ENCODE measurements at places on chromosomes 3 and 15.

DNA sequence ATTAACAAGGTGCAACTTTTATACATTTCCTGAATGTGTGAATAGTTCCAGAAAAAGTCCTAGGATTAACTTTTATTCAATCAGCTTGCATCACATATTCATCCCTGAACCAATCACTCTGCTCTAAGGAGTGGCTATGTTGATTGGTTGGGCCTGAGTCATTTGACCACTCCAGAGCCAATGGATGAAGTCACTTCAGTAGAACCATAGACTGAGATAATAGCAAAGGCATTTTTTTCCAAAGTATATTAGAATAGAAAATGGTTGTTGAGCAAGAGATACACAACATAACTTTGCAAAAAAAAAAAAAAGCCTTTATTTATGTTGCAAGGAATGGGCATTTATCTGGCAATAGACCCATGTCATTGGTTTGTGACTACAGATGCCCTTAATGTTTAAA, 55.5 kb upstream of the AGTR1 start:
- DNase-seq: no peak

- DNase-seq: no peak
Measured at GRCh38 chr3:150497956-150498355, 48.3 kb downstream of the SERP1 start.

DNA sequence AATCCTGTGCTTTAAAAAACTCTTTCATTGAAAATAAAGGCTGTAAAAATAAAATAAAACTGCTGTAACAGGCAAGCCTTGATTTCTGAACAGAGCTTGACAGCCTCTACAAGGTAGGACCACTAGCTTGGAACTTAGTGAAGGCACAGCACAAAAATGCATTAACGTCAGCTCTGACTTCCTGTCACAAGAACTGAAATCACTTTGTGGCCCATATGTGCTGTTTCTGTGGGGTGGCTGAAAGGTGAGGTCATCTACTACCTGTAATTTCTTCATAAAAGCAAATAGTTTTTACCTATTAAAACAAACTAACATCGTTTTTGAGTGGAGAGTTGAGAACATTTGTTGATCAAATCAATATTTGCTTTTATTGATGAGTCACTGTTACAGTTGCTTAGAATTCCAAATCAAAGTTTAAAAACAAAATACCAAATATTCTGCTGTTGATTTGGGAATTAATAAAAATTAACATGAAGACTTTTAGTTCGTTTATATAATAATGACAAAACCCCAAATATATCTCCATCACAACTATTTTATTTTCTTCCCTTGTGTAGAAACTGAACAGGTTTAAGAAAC, 1034.1 kb downstream of the MCTP2 start:
- no peak for DNase-seq

DNA sequence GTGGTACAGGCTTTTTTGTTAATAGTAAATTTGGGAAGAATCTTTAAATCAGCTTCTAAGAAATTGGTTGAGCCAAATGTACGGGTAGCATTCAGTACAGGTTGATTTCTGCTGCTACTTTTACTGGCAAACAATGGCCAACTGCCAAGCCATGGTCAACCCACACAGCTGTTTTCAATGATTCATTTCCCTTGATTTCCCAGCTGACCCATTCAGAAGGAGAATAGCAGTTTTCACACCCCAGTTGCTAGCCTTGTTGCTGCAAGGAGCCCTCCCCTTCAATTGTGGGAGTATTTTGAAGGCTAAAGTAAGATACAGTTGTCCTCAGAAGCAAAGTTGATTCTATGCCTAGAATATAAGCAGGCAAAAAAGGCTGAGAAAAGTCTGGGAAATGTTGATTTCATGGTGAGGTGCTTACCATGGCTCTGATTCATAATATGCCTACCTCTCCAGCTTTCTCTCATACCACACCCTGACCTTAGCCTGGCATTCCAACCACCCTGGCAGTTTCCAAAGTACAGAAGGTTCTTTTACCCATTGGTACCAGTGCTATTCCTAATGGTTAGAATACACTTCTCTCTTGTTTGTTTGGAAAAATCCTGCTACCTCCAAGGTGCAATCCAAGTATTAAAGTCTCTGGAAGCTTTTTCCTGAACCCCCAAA, 320.3 kb upstream of the TGFBR2 start:
- DNase-seq: no peak

Data from T-helper 22 cell (primary cell).